Neural progenitor cell (in vitro differentiated cells): ENCODE measurements at places on chromosomes 1 and 21. TPM values are rescaled to one million over a fixed set of nuclear protein-coding genes. Genes with fewer than 3 reads are reported as not detected.

DNA sequence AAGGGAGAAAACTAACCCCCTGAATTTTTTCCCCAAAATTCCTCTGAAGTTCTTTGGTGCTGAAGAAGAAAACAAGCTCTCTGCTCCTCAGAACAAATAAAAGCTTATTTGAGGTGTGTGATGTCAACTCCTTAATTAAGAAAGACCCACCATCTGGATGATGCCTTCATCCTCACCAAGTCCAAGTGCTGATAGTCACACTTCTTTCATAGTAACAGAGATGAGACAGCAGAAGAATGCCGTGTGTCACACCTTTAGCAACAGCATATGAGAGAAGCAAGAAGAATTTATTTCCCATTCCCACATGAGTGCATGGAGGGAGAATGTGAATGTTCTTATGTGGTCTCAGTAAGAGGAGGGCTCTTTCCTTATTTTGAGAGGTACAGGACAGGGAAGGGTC, 91.2 kb downstream of the TGFB2 start:
- H3K4me1 ChIP-seq, result no peaks in the 10 kb centered on the region
- H3K27ac ChIP-seq, result no peak overlapping the region
- H3K4me3 ChIP-seq, result no peak overlapping the region
- H3K36me3 ChIP-seq, result no peaks in the 10 kb centered on the region
- DNase-seq, result no peak

DNA sequence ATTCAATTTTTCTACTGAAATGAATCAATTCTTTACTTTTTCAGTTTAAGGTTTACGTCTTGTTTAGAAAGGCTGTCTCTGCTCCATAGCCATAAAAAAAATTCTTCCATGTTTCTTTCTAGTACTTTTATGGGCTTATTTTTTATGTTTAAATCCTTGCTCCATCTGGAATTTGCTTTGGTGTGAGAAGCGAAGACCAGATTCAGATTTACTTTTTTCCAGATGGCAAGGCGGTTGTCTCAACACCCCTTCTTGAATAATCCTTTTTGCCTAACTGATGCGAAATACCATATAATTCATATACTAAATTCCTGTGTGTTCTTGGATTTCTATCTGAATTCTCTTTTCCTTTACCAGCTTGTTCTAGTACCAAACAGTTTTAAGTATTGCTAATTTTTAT, 101.5 kb downstream of the C1orf94 start:
- H3K27ac ChIP-seq, result no peak overlapping the region
- no peak overlapping the region for H3K4me3 ChIP-seq
- H3K4me1 ChIP-seq, result no peaks in the 10 kb centered on the region
- no peak for DNase-seq
- H3K27me3 ChIP-seq, result no peaks in the 10 kb centered on the region
- no peaks in the 10 kb centered on the region for H3K36me3 ChIP-seq

DNA sequence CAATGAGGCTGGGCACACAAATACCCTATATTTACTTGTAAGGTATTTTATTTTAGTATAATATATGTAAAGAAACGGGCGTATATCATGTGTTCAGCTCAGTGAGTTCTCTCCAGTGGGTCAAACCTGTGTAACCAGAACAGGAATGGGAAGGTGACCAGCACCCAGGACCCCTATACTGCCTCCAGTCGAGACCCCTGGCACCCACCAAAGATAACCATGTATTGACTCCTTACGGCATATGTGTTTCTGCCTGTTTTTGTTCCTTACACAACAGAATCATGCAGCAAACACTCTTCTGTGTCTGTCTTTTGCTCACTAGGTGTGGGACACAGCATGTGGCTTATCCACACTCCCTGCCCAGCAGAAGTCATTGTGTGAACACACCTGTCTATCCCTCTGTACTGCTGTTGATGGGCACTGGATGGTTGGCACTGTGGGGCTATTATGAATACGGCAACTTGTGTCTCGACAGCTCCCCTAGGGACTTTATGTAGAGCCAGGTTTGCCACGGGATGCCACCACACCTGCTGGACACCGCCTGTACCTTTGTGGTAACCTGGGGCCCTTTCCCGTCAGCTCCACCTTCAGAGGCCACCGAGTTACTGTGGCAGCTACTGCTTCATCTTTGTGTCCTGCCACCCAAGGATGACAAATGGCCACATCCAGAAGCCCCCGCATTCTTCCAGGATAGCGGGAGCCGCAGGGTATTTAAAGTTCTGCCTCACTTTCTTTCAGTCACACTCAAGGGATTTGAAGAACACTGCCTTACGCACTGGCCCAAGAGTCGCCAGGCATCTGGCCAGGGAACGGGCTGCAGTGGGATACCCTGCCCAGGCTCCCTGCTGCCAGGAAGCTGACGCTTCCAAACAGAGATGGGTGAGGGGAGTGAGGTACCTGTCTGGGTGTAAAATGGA, 23.5 kb upstream of the C2CD2 start:
- no peaks in the 10 kb centered on the region for H3K4me1 ChIP-seq
- no peaks in the 10 kb centered on the region for H3K36me3 ChIP-seq
- no peak for DNase-seq
- no peak overlapping the region for H3K27ac ChIP-seq
- H3K27me3 ChIP-seq, result no peaks in the 10 kb centered on the region
- no peak overlapping the region for H3K4me3 ChIP-seq

DNA sequence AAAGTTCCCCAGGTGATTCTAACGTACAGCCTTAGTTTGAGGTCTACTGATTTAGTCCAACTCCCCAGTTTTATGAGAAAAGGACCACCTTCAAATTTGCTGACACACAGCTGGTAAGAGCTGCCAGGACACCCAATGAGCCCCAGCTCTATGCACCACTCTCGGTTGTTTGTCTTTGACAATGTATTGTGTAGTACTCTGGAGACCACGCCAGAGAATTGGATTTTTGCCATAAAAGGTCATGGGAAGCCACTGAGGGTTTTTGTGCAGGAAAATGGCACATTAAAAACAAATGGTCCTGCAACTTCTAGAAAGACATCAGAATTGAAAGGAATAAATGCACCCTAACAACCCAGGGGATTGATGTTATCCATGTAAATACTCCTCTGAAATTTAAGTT, 7.1 kb upstream of the IER5 start:
- H3K27ac ChIP-seq, result no peak overlapping the region
- H3K4me1 ChIP-seq, result peaks cover 20% of the 10 kb centered on the region
- H3K4me3 ChIP-seq, result no peak overlapping the region
- H3K36me3 ChIP-seq, result no peaks in the 10 kb centered on the region

DNA sequence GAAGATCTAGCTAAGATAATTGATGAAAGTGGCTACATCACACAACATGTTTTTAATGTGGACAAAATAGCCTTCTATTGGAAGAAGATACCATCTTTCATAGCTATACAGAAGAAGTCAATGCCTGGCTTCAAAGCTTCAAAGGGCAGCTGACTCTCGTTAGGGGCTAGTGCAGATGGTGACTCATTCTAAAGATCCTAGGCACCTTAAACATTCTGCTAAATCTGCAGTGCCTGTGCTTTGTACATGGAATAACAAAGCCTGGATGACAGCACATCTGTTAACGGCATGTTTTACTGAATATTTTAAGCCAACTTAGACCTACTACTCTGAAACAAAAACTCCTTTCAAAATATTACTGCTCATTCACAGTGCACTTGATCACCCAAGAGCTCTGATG, 65.6 kb upstream of the USP24 start:
- no peak overlapping the region for H3K4me3 ChIP-seq
- no peak overlapping the region for H3K27ac ChIP-seq
- DNase-seq, result no peak
- H3K27me3 ChIP-seq, result no peaks in the 10 kb centered on the region
- H3K36me3 ChIP-seq, result no peaks in the 10 kb centered on the region

DNA sequence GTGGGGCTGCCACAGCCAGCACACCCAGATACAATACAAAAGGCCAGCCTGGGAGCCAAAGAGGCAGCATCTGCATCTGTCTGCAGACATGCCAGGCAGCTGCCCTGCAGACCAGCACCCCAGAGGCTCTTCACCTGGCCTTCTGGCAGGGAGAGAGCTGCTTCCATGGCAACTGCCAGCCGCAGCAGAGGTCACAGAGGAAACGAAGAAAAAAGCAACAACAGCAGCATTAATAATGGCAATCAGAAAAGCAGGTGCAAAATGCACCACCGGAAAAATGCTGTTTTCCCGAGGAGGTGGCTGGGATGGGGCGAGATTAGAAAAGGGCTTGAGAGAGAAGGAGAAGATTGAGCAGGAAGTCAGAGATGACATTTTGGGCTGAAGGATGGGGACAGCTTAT, 309.5 kb downstream of the PCP4 start:
- no peaks in the 10 kb centered on the region for H3K36me3 ChIP-seq
- DNase-seq, result peak; percentile 6
- H3K27me3 ChIP-seq, result no peaks in the 10 kb centered on the region
- peaks cover 6% of the 10 kb centered on the region for H3K4me1 ChIP-seq
- no peak overlapping the region for H3K4me3 ChIP-seq

Gene RHCE
- total RNA-seq, result 0.22 and 0.43 TPM in 2 replicates

Gene TTC22
- not detected in 2 replicates for total RNA-seq
